ENCODE measurements at places on chromosomes 2 and 18. TPM values are rescaled to one million over a fixed set of nuclear protein-coding genes. Genes with fewer than 3 reads are reported as not detected.
A peak's percentile ranks its signal among the peaks of the same experiment; 100 is the strongest.

DNA sequence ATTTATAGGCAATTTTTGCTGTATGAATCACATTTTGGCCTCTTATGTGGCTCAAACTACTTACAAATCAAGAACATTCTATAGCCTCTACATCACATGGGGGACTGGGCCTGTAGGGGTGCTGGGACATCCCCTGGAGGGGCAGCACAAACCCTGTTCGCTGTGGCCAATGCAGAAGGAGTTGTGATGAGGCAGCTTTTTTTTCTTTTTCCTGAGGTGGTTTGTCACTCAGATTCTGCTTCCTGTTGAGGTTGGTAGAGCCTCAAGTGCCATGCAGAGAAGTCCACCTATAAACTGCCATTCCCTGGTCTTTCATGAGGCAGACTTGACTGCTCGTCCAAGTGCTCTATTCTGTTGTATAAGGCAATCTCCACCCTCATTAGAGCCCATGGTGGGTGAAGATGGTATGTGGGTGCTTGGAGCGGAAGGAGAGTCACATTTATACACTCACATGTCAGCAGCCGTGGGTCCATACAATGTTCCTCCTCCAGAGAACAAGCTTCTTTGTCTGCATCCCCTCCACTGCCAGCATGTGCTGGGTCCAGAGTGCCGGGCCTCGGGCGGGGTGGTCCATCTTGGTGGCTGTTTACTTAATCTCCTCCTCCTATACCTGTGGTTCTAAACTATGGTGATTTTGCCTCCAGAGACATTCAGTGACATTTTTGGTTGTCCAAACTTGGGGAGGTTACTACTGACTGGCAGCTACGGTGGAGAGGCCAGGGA is 120.3 kb downstream of the ACOXL start:
- no peak for DNase-seq

- DNase-seq: no peak
Observed at GRCh38 chr2:8595811-8596600, 85.8 kb upstream of the ID2 start.

GRCh38 chr2:120365236-120365793 is 19.4 kb downstream of the INHBB start:
- no peak for DNase-seq

- DNase-seq: no peak
Observed at GRCh38 chr18:60279391-60279790, 93.2 kb downstream of the MC4R start.

DNA sequence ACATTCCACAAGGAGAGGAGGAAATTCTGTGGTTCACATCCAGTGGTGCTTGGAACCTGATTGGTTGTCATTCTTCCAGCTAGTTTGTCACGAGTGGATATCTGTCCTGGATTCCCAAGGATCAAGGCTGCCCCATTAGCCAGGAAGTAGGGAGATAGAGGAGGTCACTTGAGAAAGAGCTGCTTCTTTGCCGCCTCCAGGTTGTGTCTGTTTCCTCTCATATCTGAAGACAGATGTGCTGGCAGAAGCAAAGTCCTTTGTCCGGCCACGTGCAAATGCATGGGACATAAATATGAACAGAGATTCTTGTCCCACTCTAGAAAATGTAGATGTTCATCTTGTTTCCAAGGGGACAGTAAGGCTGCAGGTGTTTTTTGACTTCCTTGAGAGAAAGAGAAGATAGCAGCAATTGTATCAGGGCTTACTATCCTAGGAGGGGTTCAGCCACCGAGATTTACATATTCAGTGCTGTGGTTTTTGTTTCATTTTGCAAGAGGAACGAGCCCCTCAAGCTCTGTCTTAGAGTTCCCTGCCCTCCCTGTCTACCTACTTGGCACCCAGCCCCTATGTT is 174.4 kb downstream of the RPIA start:
- no peak for DNase-seq

GRCh38 chr2:38146907-38147307 is 71.0 kb upstream of the CYP1B1 start:
- peak; percentile 16 for DNase-seq

The TUBB8B gene
- not detected for total RNA-seq

The GULP1 gene
- 24.7 TPM for total RNA-seq

The TMEM247 gene
- not detected for total RNA-seq

The NEU4 gene
- total RNA-seq: not detected
